ENCODE measurements at places on chromosomes 4 and X.

DNA sequence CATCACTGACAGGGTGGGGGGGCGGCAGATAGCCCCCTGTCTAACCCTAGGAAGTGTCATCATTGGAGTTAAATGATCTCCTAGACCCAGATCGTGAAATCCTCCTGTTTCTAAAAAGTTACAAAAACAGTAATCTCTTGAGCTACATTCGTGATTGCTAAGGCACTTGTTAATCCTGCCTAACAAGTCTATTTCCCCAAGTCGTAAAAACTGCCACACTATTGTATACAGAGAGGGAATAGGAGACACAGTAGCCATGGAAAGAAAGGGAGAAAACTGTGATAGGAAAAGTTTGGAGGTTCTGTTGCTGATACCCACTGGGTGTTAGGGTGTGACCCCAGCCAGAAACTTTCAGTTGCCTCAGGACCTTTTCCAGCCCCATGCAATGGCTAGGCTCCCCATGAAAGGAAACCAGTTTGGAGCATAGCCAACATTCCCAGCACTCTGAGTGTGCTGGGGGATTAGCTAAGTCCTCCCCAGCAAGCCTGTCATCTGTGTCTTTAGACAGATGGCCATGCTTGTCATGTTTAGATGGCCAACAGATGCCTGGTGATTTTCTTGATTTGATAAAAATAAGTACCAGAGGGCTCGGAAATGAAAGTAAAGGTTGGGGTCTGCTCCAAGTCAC is 63.3 kb upstream of the ANXA10 start:
- no peak for DNase-seq

DNA sequence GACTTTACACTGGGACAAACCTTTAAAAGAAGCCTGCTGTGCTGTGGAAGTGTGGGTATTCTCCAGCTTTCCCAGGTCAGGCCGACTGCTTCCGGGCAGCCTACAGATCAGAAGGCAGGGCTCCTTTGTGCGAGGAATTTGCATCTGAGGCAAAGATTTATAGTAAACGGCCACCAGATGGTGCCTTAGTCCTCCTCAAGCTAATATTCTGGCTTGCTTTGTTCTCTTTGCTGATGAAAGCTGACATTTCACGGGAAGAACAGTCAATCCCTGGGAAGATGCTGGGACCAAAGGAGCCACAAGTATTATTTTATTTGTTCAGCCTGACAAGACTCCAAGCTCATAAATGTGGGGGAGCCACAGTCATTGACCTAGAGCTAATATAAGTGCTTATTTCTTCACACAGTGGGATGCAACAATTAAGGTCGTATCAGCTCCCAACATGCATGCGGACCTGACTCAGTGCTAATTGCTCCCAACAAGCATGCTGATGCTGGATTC is 120.7 kb upstream of the TRIM2 start:
- DNase-seq = peak; percentile 68

- no peak for DNase-seq
Observed at GRCh38 chrX:40260146-40260747, 162.5 kb upstream of the BCOR start.

DNA sequence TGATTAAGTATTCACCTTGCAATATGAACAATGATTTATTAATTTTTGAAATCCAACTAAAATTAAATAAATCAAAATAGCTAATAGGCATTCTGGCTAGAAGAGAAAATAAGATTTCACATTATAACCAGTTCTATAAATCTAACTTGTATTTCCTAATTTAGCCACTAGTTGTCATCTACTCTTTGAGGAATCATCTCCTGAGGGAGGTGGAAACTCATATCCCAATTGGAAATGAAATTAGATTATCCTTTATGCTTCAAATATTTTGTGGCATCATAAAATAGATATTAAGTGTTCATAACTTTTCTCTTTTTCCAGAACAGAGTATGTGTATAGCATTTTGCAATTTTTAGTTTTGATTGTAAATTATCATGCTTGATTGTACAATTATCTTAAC is 558.5 kb upstream of the DIAPH2 start:
- no peak for DNase-seq

DNA sequence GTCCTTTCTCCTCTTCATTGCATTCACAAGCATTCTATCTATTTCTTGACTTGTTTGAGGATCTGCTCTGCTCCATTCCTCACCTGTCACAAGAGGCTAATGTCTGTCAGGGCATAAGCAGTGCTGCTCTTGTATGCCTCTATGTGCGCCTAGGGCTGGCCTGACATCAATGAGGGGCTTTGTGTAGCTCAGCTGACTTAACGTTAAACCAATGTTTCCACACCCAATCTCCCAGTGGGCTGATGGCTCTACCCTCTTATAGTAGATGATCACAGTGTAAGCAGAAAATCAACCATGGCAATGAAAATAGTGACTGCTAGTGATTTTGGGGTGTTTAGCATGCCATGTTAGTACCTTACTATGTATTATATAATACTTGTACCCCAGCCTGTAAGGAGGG is 139.0 kb downstream of the UNC5C start:
- no peak for DNase-seq

GRCh38 chrX:17798921-17799320 is 61.6 kb downstream of the SCML1 start:
- no peak for DNase-seq

GRCh38 chr4:185839770-185840169 is 27.8 kb upstream of the SORBS2 start:
- DNase-seq = no peak
